ENCODE measurements at places on chromosomes 12 and 14.

GRCh38 chr12:50003595-50003994 lies 21.7 kb downstream of the RACGAP1 start:
- no peak for DNase-seq

DNA sequence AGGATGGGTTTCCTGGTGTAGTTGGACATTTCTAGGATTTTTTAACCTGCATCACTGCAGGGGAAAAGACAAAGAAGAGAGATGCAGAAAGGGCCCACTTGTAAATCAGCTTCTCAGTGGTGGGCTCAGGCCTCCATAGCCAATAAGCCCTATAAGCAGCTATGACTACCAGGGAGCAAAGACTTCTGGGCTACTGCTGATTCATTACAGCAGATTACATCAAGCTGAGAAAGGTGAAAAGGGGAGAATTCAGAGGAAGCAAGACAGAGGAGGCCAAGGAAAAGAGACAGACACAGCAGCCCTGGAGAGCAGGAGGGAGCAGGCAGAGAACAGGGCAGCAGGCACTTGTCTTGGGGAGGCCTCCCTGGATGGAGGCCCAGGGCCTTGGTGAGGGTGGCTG lies 95.2 kb downstream of the KCNA5 start:
- DNase-seq = no peak

- DNase-seq = peak; percentile 67
Observed at GRCh38 chr12:105705765-105706164, 375.3 kb downstream of the C12orf75 start.

- no peak for DNase-seq
Observed at GRCh38 chr14:44960146-44960545, 1.6 kb downstream of the KLHL28 start.

- DNase-seq = no peak
Observed at GRCh38 chr12:64767495-64767894, 8.3 kb upstream of the GNS start.

DNA sequence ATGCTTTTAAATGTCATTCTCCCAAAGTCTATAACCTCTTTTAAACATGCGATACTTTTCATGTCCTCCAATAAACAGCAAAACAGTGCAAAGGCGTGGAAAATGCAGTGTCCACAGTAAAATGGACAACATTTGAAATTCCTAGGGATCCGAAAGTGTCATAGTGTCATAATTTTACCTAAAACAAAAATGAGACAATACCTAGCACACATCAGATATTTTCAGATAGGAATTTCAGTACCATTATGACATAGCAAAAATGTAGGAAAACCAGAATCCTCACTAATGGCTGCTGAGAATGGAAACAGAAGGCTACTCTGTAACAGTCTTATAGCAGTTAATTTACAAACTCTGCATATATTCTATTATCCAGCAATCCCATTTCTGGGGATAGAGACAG lies 33.1 kb downstream of the KCNH5 start:
- no peak for DNase-seq
